ENCODE measurements at places on chromosomes 5 and 9. TPM values are rescaled to one million over a fixed set of nuclear protein-coding genes. Genes with fewer than 3 reads are reported as not detected.

The IL13 gene
- not detected for polyA plus RNA-seq

DNA sequence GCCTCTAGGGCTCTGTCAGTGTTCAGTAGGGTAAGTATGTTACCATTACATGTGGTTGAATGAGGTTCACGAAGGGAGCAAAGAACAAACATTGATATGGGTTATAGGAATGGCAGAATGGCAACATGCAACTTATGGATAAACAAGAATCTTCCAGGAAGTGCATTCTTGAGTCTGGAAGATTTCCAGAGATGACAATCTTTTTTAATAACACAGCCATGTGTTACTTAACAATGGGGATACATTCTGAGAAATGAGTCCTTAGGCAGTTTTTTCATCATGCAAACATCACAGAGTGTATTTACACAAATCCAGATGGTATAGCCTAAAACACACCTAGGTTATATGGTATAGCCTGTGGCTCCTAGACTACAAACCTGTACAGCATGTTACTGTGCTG lies 9.1 kb upstream of the SLC28A3 start:
- no peak for DNase-seq

DNA sequence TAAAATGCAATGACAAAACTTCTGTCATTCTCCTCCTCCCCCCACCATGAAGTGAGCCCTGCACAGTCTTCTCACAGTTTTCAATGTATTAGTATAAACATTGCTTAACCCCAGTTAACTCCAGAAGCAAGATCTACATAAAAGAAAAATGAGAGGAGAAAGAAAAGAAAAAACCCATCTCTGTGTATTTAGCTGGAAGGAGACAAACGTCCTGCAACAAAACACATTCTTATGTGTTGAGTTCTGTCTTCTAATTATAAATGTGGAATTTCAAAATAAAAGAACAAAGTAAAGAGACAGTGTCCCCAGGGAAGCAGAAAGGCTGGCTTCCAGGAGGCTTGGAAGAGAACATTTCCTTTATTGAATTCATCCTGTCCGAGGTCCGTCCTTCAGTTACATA lies 491.9 kb upstream of the TUSC1 start:
- peak; percentile 32 for DNase-seq

GRCh38 chr9:24449976-24450375 lies 95.7 kb downstream of the IZUMO3 start:
- no peak for DNase-seq

GRCh38 chr9:94921092-94921471 lies 194.6 kb downstream of the AOPEP start:
- no peak for DNase-seq

The WDR38 gene
- polyA plus RNA-seq: 0.11 TPM

Data from forelimb muscle (tissue), 1 donor.